ENCODE measurements at places on chromosomes 4 and X.

- DNase-seq: no peak
Measured at GRCh38 chr4:186481998-186482790, 73.2 kb downstream of the MTNR1A start.

GRCh38 chr4:183867247-183867646, 37.9 kb upstream of the STOX2 start:
- no peak for DNase-seq

- DNase-seq: no peak
Measured at GRCh38 chrX:3548765-3549391, 164.6 kb downstream of the PRKX start.

DNA sequence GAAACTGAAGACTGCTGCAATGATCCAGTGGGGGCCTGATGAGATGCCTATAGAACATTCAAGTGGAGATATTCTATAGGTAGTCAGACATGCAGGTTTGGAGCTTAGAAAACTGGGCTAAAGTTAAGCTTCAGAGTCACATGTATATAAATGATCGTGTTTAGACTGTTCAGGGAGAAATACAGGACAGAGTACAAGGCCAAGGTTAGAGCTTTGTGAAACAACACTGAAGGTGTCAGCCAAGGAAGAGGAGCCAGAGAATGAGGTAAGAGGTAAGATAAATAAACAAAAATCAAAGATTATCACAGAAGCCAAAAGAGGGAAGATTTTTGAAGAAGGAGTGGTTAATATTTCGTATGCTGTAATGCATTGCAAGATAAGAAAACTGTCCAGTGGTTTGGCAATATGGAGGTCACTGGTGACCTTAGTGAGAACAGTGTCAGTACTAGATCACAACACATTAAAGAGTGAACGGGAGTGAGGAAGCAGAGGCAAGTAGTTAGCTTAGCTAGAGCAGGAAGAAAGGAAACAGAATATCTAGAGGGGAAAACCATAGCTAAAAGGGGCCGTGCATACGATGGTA, 58.0 kb upstream of the KLHL13 start:
- DNase-seq: no peak

DNA sequence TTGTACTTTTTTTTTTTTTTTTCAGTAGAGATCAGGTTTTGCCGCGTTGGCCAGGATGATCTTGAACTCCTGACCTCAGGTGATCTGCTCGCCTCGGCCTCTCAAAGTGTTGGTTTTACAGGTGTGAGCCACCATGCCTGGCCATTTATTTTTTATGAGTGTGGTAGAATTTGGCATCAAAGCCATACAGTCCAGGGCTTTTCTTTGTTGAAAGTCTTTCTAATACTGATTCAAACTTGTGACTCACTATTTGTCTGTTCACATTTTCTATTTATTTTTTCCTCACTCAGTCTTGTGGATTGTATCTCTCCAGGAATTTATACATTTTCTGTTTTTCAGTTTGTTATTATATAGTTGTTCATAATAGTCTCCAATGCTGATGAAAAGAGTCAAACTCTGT, 66.5 kb upstream of the SPIN4 start:
- DNase-seq: no peak

DNA sequence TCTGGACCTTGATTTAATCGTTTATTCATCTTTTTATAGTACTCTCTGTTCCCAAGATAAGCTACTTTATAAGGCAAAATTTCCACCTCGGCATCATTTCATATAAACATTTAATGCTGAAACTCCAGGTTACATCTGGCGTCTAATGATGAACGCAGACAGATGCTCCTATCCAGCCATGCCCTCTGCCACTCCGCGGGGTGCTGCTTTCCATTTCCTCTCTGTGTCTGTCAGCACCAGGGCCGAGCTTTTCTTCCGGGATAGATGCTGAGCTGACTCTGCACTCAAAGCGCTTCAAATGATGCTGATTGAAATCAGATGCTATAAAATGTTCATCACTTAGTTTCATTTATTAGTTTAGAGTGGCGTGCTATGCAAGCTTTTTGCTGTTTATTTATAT, 80.5 kb upstream of the HELT start:
- no peak for DNase-seq

DNA sequence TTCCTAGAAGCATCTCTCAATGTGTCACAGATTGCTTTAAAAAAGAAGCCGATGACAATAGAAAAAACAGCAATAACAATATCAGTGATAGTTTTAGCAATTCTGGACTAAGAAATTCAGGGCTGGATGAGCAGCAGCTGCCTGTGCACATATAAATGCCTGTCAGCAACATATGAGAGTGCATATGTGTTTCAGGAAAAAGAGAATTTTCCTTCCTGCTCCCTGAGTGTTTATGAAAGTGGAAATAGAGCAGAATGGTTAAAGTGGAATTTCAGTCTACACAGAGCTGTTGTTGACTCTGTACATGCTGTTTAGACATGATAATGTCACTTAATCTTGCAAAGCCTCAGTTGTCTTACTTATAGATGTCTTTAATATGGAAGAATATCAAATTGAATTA, 164.4 kb upstream of the PCDH7 start:
- DNase-seq: no peak
